T-helper 17 cell (primary cell): ENCODE measurements at places on chromosomes 11 and 22. TPM values are rescaled to one million over a fixed set of nuclear protein-coding genes. Genes with fewer than 3 reads are reported as not detected.

Gene KCNJ1
- total RNA-seq = 0.22 TPM

Gene MRGPRX4
- not detected for total RNA-seq

Gene POU2AF3
- total RNA-seq = not detected

Gene MRE11
- total RNA-seq = 21.5 TPM

Gene ATG2A
- total RNA-seq = 161 TPM

Gene PTH
- total RNA-seq = not detected

Gene HIC2
- total RNA-seq = 11.9 TPM

Gene KRTAP5-11
- not detected for total RNA-seq

Gene MMP26
- not detected for total RNA-seq

Gene CDKN1C
- total RNA-seq = 0.91 TPM

Gene YPEL4
- 1.2 TPM for total RNA-seq

Gene SCT
- total RNA-seq = not detected

Gene POGLUT3
- 7.7 TPM for total RNA-seq

Gene KCTD14
- total RNA-seq = 0.52 TPM

Gene PTGDR2
- total RNA-seq = 1.8 TPM

Gene FOLH1
- total RNA-seq = not detected

Gene LARGE2
- 3.9 TPM for total RNA-seq

Gene RAG2
- total RNA-seq = not detected

Gene CHST1
- not detected for total RNA-seq

Gene CCDC89
- total RNA-seq = 0.47 TPM

Gene YPEL1
- total RNA-seq = 4.6 TPM

Gene NXPE1
- total RNA-seq = not detected

Gene CECR2
- not detected for total RNA-seq

Gene KDM4E
- not detected for total RNA-seq

Gene MFRP
- total RNA-seq = not detected

Gene SHISAL1
- total RNA-seq = not detected

Gene TUB
- 0.37 TPM for total RNA-seq

Gene BTG4
- not detected for total RNA-seq

Gene OAF
- 1.3 TPM for total RNA-seq

Gene SCGB2A2
- total RNA-seq = not detected

Gene C11orf52
- total RNA-seq = not detected

Gene CDC42BPG
- total RNA-seq = 4.0 TPM

Gene KBTBD3
- total RNA-seq = 5.7 TPM

Gene OR52A1
- total RNA-seq = not detected

Gene MGAT3
- 0.25 TPM for total RNA-seq

Gene C11orf16
- not detected for total RNA-seq

Gene KCNE3
- total RNA-seq = 1.6 TPM

Gene MPZL3
- total RNA-seq = 26.4 TPM

Gene RAB36
- 1.1 TPM for total RNA-seq
